ENCODE measurements at places on chromosomes 11 and 22.

- no peak for DNase-seq
Measured at GRCh38 chr11:95534809-95535208, 254.8 kb downstream of the FAM76B start.

- DNase-seq: no peak
Measured at GRCh38 chr11:43983221-43983810, 40.9 kb downstream of the C11orf96 start.

GRCh38 chr11:95353706-95354105 is 122.7 kb upstream of the SESN3 start:
- DNase-seq: no peak

- DNase-seq: no peak
Measured at GRCh38 chr11:76087749-76088148, 118.6 kb downstream of the WNT11 start.
